Femur (tissue), 1 donor: ENCODE measurements at places on chromosomes 7 and 10.

DNA sequence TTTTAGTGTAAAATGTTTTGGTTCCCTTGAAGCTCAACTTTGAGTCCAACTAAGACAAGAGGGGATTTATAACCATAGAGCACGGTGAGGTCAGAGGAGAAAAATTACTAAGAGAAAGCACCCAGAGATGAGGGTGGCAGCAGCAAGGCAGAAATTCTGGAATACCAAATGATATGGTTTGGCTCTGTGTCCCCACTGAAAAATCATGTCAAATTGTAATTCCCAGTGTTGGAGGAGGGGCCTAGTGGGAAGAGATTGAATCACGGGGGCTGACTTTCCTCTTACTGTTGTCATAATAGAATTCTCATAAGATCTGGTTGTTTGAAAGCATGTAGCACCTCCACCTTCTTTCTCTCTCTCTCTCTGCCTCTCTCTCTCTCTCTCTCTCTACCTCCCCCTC lies 19.4 kb upstream of the AKR1C1 start:
- DNase-seq: no peak

GRCh38 chr10:93434991-93435491 lies 47.1 kb downstream of the MYOF start:
- DNase-seq: peak; percentile 13

DNA sequence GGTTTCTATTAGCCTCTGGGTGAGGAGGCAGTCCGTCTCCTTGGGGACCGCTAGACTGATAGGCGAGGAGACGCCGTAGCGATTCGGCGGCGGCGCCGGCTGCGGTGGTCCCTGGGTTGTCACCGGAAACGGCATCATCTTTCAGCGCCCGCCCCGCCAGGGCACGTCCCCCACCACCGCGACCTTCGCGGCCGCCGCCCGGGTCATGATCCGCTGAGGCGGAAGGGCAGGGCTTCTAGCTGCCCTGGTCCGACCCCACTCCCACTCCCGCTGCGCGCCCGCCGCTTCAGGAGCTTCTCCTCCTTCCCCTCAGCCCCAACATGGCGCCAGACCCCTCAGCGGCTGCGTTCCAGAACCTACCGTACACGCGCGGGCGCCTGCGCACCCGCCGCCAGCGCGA lies at the start of gene PAPOLB:
Gene PAPOLB, minus strand, starts transcription at position 358 of the 400 bp plus-strand sequence. Its CDS starts 220 bp downstream, at position 138.
- DNase-seq: no peak

DNA sequence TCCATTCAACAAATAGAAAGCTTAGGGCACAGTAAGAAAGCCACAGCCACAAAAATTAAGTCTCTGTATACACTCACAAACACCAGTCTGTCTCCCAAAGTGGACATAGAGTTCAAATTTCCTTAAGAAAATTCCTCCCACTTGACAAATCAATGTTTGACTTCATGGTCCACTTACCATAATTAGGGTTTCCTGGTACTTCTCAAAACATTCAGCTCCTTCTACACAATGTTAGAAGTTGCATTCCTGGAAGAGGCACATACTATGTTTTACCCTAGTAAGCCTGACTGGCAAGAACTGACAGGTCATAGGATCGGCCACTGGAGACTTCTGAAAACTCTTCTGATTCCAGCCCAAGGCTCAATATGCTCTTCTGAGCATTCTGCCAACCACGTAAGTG lies 70.5 kb downstream of the CPXM2 start:
- no peak for DNase-seq

GRCh38 chr10:114743521-114744231 lies 77.9 kb upstream of the FHIP2A start:
- no peak for DNase-seq
